ENCODE measurements at places on chromosomes 4 and X. TPM values are rescaled to one million over a fixed set of nuclear protein-coding genes. Genes with fewer than 3 reads are reported as not detected.

Gene VSIG1
- not detected for total RNA-seq

Gene RNF212
- 3.2 TPM for total RNA-seq

Gene RGN
- 22.1 TPM for total RNA-seq

Gene XAGE1A
- total RNA-seq: not detected

Gene EIF1AX
- 52.0 TPM for total RNA-seq

Gene CFP
- total RNA-seq: 4.3 TPM

Measured in gastroesophageal sphincter (tissue), 4 donors.